Activated CD8-positive, alpha-beta T cell treated with anti-CD3 and anti-CD28 coated beads for 36 hours (primary cell): ENCODE measurements at places on chromosomes 3 and 15. TPM values are rescaled to one million over a fixed set of nuclear protein-coding genes. Genes with fewer than 3 reads are reported as not detected.

DNA sequence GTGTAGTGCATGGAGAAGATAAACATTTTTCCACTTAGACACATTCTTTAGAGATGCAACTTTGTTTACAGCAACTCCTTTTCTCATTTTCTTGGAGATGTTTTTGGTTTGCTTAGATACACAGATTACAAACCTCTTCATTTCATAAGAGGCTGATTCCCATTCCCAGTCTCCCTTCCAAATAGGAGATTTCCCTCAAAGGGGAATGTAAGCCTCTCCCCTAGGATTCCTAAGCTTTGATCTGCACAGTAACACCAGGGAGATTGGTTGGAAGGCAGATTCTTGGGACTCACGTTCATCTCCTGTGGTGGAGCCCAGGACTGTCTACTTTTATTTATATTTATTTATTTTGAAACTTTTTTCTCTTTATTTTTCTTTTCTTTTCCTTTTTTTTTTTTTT is 63.2 kb downstream of the MCTP2 start:
- H3K4me1 ChIP-seq = peaks cover 46% of the 10 kb centered on the region
- H3K4me3 ChIP-seq = no peak overlapping the region
- peaks cover 16% of the 10 kb centered on the region for H3K36me3 ChIP-seq
- no peak for DNase-seq

GRCh38 chr3:56919137-56919796 is 117.5 kb upstream of the ARHGEF3 start:
- DNase-seq = no peak
- no peak overlapping the region for H3K4me3 ChIP-seq
- H3K36me3 ChIP-seq = peaks cover 1% of the 10 kb centered on the region
- peak overlapping the region; percentile 91 for H3K27ac ChIP-seq
- peaks cover 73% of the 10 kb centered on the region for H3K4me1 ChIP-seq

DNA sequence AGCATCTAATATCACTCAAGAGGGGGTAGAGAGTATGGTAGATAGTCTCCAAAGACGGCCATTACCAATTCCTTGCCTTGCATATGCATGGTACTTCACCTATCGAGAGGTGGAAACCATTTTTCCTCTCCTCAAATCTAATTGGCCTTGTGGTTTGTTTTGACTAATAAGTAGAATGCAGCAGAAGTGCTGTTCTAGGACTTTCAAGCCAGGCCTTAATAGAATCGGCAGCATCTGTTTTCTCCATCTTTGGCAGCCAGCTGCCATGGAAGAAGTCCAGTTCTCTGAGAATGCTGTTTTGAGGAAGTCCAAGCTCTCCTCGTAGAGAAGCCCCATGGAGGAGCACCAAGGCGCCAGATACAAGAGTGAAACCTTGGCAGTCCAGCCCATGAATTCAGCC is 59.1 kb upstream of the RASGRP1 start:
- no peak overlapping the region for H3K27ac ChIP-seq
- no peak overlapping the region for H3K4me3 ChIP-seq
- H3K27me3 ChIP-seq = no peaks in the 10 kb centered on the region
- DNase-seq = no peak
- H3K36me3 ChIP-seq = no peaks in the 10 kb centered on the region

GRCh38 chr15:92881211-92881754 is 18.8 kb upstream of the CHD2 start:
- no peak for DNase-seq
- H3K27ac ChIP-seq = peak overlapping the region; percentile 98
- H3K27me3 ChIP-seq = no peaks in the 10 kb centered on the region
- peaks cover 29% of the 10 kb centered on the region for H3K36me3 ChIP-seq
- peaks cover 40% of the 10 kb centered on the region for H3K4me1 ChIP-seq

GRCh38 chr15:29473621-29474105 is 204.0 kb upstream of the NSMCE3 start:
- no peaks in the 10 kb centered on the region for H3K36me3 ChIP-seq
- no peak for DNase-seq
- H3K4me3 ChIP-seq = no peak overlapping the region
- H3K27me3 ChIP-seq = no peaks in the 10 kb centered on the region

DNA sequence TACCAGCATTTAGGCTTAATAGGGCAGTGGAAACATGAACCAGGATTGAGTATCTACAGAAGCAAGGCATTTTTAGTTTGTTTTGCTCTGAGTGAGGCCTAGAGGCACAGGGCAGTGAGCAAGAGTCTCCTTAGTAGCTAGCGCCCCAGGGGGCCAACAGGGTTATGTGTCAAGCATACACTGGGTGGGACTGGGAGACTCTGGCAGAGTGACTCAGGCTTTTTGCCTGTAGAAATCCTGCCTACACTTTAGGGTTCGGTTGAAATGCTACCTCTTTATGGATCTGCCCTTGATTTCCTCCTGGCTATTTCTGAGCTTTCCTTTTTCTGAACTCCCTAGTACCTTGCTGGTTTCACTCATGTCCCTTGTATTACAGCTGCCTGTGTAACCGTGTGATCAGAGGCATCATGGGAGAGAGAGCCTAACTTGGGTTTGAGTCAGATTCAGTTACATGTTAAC is 72.2 kb downstream of the TOP2B start:
- peak; percentile 23 for DNase-seq
- H3K36me3 ChIP-seq = peaks cover 2% of the 10 kb centered on the region
- no peaks in the 10 kb centered on the region for H3K27me3 ChIP-seq
- no peak overlapping the region for H3K4me3 ChIP-seq
- H3K4me1 ChIP-seq = peaks cover 4% of the 10 kb centered on the region
- H3K27ac ChIP-seq = peak overlapping the region; percentile 66

STIMATE gene
- 18.3 TPM for total RNA-seq
